Activated CD4-positive, CD25-positive, alpha-beta regulatory T cell (primary cell): ENCODE measurements at places on chromosomes 5 and 9.

DNA sequence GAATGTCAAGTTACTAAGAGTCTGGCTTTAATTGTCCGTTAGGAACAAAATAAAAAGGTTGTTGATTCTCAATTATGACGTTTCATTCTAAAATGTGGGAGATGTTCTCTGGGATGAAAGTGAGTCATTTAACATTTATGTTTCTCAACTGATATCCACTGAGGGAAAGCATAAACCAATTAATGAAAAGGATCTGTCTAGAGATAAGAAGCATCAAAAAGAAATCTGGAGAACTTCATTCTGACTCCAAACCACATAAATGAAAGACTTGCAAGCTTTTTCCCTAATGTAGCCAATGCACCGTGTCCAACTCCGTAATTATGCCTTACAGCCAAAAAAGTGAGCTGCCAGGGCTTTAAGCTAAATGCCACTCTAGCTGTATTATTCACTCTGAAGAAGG lies 654.2 kb downstream of the TLE1 start:
- DNase-seq: no peak

DNA sequence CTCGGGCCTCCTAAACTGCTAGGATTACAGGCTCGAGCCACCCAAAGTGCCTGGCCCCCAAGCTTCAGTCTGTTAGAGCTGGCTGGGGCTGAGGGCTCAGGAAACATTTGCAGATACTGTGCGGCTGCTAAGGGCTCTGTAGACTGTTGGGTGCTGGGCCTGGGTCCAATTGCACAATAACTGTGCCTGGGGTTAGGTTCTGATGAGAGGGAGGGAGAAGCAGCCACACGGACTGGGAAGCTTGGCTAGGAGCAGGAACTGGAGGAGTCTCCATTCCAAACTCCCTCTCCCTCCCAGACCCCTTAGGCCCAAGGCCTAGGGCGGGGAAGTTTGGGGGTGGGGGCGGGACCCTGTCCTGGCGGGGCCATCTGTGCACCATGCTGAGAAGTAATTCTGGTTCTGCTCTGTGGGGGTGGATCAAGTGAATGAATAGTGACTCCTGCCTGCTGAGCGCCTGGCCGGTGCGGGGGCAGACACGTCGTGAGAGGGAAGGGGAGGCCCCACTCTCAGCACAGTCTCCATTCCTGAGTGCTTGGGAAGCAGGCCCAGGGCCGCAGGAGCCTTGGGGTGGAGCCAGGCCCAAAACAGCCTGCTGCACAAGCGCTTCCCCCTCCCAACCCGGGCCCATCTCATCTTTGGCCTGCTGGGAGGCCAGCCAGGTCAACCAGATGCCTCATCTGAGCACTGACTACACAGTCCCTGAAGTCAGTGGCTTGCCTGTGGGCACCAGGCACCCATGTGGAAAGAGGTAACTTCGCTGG lies 1.5 kb downstream of the ASS1 start:
- no peak for DNase-seq

DNA sequence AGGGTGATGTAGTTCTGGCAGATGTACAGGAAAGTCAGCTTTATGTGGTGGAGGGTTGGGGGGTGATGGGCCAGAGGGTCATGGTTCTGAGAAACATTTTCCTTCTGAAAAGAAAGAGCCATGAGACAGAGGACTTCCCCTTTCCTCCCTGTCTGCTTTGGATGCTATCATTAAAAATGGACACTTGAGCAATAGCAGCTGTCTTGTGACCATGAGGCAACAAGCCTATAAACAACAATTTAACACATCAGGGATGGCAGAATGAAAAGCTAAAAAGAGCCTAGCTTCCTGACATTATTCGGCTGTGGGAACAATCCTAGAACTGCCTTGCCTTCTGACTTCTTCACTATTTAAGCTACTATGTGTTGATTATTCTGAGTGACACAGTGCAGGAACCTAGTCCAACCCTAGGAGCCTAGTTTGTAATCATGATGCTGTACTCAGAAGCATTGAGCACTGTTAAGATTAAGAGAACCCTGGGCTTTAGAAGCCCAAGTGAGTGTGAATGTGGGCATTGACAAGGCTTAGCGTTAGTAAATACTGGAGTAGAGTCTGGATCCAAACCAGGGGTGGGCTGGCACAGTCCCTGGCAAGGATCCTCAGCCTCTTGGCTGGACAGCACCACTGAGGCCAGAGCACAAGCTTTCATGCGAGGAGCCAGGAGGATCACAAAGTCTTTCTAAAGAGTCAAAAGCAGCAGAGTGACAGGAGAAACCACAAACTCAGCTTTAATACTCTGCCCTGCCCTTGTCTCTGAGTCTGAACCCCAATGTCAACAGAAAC lies 178.5 kb upstream of the EGFLAM start:
- DNase-seq: no peak

DNA sequence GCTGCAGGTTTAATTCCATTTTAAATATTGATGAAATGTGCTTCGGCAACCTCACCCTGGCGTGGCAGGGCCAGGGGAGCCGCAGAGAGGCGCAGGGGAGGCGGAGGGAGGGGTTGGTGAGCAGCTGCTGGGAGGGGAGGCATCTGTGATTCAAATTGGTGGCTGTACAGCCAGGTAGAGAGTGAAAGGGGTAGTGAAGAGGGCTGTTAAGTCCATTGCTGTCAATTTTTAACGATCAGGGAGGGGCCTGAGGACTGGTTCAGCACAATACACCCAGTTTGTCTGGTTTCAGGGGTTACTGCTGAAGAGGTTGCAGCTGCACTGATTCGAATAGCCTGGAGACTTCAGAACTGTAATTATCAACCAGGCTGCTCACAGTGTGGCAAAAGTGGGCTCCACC lies 31.3 kb downstream of the LHX6 start:
- DNase-seq: no peak

DNA sequence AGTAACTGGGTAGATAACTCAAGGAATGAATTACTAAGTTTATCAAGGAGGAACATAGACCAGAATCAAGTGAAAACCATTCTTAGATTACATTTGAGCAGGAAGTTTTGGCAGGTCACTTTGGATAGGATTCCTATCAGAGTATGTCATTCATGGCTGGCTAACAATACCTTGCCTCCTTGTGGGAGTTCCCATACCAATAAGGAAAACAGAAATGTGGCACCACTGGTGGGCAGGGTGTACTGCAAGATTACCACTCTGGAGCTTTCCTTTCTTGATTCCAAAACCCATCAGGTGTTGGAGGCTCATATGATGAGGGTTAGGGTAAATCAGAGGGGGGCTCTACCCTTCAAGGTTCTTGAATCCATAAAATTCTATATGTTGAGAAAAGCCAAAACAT lies 18.6 kb upstream of the SPATA31D1 start:
- DNase-seq: no peak

- DNase-seq: no peak
Observed at GRCh38 chr5:177328545-177329231, 17.0 kb upstream of the MXD3 start.
